Aortic smooth muscle cell (primary cell): ENCODE measurements at places on chromosomes 4 and X. TPM values are rescaled to one million over a fixed set of nuclear protein-coding genes. Genes with fewer than 3 reads are reported as not detected.

The PHKA1 gene
- total RNA-seq: 11.1 and 13.9 TPM in 2 replicates

The GPR82 gene
- not detected in 2 replicates for total RNA-seq

The RPA4 gene
- total RNA-seq: 0.79 and 2.7 TPM in 2 replicates

The XAGE2 gene
- not detected in 2 replicates for total RNA-seq

The ADGRA3 gene
- 9.8 and 15.9 TPM in 2 replicates for total RNA-seq

The AREG gene
- total RNA-seq: not detected in 2 replicates

The FGA gene
- total RNA-seq: not detected in 2 replicates
